Testis (tissue), 5 donors: ENCODE measurements at places on chromosomes 16 and 17.

DNA sequence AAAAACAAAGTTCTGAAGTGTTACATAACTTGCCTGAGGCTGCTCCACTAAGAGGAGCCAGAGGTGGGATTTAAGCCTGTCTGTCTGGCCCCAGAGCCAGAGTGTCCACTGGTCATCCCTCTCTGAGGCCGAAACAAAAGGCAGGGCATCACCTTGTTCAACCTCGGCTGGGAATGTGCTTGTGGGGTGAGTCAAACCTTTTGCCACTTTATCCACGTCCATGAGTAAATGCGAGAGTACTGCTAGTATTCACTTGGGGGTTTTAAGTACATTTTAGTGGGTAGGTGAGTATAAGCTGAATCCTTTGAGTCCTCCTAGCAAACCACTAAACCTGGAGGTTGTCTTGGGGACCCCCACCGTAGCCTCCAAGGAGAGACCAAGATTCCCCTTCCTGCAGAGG lies 103.5 kb downstream of the STX8 start:
- no peak for DNase-seq

DNA sequence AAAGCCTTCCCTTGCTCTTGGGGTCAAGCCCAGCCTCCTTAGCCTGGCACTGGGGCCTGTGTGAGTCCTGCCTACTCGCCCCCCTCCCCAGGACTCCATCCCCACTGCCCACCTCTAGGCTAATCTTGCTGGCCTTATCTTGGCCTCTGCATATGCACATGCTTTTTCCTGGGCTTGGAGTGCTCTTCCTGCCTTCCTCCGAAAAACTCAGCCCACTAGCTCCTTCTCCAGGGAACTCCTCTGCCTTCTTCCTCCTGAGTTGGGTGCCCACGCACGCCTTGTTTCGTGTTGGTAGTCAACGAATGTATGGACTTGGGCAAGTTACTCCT lies 16.5 kb downstream of the TBX2 start:
- no peak for DNase-seq

- no peak for DNase-seq
Observed at GRCh38 chr17:17672453-17673368, 8.5 kb upstream of the RAI1 start.

- no peak for DNase-seq
Observed at GRCh38 chr17:80393961-80394360, 21.0 kb upstream of the ENDOV start.

GRCh38 chr16:85447693-85448313 lies 165.3 kb upstream of the GSE1 start:
- DNase-seq = no peak

- DNase-seq = no peak
Observed at GRCh38 chr17:79937391-79938335, 98.0 kb downstream of the TBC1D16 start.

- no peak for DNase-seq
Observed at GRCh38 chr17:82108038-82108437, 10.0 kb upstream of the FASN start.

DNA sequence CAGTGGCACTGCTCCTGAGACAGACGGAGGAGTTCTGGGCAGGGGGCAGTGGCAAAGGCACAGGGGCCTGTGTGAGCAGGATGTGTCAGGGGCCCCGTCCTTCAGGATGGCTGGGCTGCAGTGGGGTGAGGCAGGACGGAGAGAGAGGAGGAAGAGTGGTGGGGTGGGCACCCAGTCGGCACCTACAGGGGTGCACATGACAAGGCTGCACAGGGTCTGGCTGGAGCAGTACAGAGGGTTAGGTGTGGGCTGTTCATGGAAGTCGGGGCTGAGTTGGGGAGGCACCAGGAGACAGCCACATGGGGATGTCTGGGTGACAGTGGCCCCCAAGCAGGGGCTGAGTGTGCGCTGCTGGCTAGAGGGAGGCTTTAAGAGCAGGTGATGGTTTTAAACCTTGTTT lies 106.0 kb downstream of the RAB11FIP4 start:
- DNase-seq = no peak

- no peak for DNase-seq
Observed at GRCh38 chr17:27539152-27539551, 82.9 kb downstream of the KSR1 start.

- DNase-seq = no peak
Observed at GRCh38 chr17:82838386-82839063, 1.3 kb downstream of the ZNF750 start.

DNA sequence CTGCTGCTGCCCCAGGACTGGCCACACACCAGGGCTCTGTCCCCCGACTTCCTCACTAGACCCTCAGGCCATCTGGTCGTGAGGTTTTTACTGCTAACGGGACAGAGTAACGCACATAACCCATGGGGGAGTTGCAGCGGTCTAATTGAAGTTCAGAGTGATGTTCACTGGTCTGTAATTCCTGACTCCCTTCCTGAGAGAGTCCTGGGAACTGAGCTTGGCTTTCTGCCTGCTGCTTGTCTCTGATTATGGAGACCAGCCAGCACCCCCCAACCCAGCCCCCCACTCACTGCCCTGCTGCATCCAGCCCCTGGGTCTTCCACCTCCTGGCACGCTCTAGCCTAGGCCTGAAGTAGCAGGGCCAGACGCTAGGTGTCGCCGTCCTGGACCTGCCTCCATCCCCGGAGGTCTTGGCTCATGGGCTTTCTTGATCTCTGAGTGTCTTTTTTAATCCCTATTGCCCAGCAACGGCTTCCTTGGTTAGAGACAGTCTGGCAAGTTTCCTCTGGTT lies 192.9 kb downstream of the CCDC182 start:
- DNase-seq = peak; percentile 57

GRCh38 chr17:851924-852323 lies 69.8 kb downstream of the MRM3 start:
- DNase-seq = no peak
